Myometrial cell (primary cell): ENCODE measurements at places on chromosomes 6 and 20. TPM values are rescaled to one million over a fixed set of nuclear protein-coding genes. Genes with fewer than 3 reads are reported as not detected.

Gene BTN1A1
- not detected in 2 replicates for total RNA-seq

Gene XKR7
- total RNA-seq: not detected in 2 replicates

Gene NHSL1
- total RNA-seq: 0.29 and 0.89 TPM in 2 replicates

Gene TRDN
- total RNA-seq: not detected in 2 replicates

Gene NFATC2
- not detected in 2 replicates for total RNA-seq

Gene MOG
- total RNA-seq: not detected in 2 replicates

Gene SLC17A1
- total RNA-seq: not detected in 2 replicates

Gene FLRT3
- 1.4 and 4.1 TPM in 2 replicates for total RNA-seq

Gene ARFGAP1
- 108 and 118 TPM in 2 replicates for total RNA-seq

Gene RAET1G
- total RNA-seq: 0.71 and 1.7 TPM in 2 replicates

Gene MRPS26
- total RNA-seq: 52.6 and 59.1 TPM in 2 replicates

Gene IPCEF1
- total RNA-seq: 1.7 TPM in 1 of 2 replicates, not detected in the other

Gene PRRT1
- total RNA-seq: not detected in 2 replicates

Gene SRMS
- not detected in 2 replicates for total RNA-seq

Gene TRIM15
- not detected in 2 replicates for total RNA-seq

Gene SPDEF
- not detected in 2 replicates for total RNA-seq

Gene TMC2
- total RNA-seq: not detected in 2 replicates

Gene WFDC10B
- not detected in 2 replicates for total RNA-seq

Gene LY6G5C
- 0.29 and 1.1 TPM in 2 replicates for total RNA-seq

Gene RTN4IP1
- total RNA-seq: 10.6 and 17.0 TPM in 2 replicates

Gene WFDC2
- not detected in 2 replicates for total RNA-seq
